Activated naive CD4-positive, alpha-beta T cell (primary cell): ENCODE measurements at places on chromosomes 2 and 18.

GRCh38 chr18:49547701-49548100, 14.2 kb upstream of the LIPG start:
- DNase-seq, result no peak

DNA sequence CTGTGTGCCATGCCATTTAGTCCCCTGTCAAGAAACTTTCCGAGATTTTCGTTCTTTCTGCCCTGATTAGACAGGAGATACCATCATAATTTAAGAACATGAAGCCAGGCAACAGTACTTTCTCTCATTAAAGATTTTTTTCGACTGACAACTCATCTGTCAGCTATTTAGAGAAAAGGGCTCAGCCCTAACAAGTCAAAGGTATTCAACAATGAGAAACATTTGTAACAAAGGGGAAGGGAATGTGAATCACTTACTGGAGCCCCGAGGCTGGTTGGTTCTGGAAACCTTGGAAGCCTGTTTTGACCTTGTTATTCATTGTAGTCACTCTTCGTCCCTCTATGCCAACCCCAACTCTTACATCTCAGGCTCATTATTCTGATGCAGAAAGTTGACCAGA, 199.4 kb downstream of the SPP2 start:
- DNase-seq, result no peak

GRCh38 chr2:198518935-198519334, 714.5 kb downstream of the PLCL1 start:
- DNase-seq, result no peak

DNA sequence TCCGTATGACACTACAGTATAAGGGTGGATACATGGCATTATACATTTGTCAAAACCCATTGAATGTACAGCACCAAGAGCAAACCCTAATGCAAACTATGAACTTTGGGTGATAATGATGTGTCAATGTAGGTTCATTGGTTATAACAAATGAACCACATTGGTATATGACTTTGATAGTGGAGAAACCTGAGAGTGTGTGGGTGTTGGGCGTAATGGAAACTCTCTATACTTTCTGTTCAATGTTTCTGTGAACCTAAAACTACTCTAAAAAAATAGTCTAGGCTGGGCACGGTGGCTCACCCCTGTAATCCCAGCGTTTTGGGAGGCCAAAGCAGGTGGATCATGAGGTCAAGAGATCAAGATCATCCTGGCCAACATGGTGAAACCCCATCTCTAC, 6.5 kb upstream of the ACTG2 start:
- DNase-seq, result no peak

DNA sequence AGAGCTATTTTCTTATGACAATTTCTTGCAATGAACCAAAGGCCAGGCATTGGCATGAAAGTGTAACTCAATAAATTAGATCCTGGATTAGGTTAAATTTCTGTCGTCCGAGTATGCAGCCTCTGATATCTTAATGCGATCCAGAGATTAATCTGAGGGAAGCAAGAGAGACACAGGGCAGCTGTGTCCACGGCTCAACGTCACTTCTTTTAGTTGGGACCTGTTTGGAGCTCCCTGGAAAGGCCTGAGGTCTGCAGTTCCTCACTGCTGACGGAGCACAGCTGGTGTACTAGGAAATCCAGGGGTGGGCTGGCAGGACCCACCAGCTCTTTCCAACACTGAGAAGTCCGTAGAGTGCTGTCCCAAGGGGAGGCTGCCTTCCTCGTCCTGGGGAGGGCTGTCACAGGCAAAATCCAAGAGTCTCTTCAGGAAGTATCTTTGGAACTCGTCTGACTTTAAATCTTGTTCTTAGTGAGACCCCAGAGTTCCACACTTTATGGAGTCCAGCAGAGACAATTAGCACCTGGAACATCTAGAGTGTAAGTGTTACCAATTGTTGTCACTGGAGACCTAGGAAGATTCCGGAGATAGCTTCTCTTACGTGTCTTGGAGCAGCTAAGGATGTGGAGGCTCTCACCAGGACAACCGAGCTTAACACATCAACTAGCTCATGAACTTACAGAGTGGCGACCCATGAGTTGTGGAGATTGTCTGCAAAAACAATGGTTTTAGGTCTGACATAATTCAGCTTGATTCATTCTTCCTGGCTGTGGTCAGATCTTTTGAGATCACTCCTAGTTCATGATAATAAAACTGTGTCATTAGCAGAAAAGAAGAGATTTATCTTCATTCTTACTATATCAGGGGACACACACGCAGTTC, 173.7 kb downstream of the ACKR3 start:
- no peak for DNase-seq

- no peak for DNase-seq
Measured at GRCh38 chr2:160168878-160169277, 31.2 kb downstream of the ITGB6 start.

DNA sequence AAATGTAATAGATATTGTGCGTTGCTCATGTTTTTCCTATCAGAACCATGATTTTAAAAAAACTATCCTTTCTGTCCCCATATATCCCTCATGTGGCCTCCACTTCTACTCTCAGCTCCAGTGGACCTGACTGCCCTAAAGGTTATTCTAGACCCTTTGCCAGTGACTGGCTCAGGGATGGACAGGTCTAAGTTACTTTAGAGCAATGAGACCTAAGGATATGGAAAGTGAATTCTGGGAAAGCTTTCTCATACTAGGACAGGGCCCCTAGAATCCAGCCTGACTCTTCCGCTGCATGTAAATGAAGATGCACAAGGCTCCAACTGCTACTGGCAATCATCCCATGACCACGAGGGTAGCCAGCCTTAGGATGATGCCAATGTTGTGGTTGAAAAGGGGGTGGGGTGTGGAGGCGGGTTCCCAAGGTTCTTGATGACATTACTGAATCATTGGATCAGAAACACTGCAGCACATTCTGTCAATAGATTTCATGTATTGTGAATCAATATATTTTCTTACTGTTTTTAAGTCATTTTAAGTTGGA, 21.3 kb downstream of the C2orf69 start:
- DNase-seq, result no peak

- DNase-seq, result no peak
Measured at GRCh38 chr2:240982821-240983281, 15.6 kb upstream of the SNED1 start.

GRCh38 chr2:199302851-199303250, 154.9 kb downstream of the SATB2 start:
- DNase-seq, result no peak

DNA sequence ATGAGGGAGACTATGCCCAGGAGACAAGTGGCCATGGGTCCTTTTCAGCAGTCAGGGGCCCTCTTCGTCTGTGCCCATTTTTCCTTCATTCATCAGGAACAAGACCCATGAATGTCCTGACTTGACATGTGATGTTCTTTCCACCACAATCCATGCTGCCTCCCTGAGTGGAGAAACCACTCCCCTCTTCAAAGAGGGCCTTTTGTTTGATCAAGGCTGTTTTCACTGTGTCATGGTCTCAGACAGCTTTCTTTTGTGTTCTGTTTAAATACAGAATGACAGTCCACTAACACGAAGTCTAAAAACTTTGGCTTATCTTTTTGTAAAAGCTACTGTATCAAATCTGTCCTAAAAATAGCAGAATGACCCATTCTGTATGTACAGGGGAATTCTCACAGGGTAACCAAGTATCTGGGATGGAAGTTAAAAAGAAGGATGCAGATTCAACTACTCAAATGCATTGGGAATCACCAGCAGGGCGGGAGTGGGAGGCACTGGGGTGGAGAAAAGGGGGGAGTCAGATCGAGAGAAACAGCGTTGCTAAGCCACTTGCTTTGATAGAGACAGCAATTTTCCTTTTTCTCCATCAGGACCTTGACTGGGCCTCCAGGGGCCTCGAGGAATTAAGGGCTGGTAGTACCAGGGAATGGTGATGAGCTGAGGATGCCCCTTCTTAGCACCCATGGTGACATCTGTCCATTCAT, 13.9 kb downstream of the LRP2 start:
- no peak for DNase-seq
